ENCODE measurements at places on chromosomes 2 and 18.

DNA sequence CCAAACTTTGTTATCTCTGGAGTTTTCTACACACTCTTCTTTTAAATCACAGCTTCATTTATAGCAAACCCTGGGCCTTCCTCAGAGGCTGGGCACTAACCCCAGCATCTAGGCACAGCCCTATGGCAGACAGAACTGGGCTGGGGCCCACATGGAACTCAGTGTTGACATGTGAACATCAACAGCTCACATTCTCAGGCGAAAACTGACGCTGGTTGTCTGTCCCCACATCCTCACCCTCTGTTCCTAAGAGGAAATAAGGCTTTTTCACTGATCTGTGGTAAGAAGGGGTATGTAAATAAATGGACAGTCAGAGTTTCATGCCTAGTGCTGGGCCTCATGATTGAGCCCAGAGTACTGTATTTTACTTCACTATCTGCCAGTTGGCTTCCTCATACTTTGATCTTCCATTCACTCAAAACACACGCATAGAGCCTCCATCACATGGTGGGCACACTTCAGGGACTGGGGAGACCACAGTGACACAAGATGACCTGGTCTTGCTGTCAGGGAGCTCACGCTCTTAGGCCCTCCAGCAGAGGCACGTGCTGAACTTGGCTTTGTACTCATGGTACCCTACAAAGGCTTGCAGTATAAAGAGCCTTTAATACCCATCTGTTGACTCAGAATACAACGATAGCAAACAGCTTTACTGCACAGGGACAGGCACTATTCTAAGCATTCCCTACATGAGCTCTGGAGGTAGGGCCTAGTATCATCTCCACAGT is 43.0 kb downstream of the EFEMP1 start:
- no peak for DNase-seq

GRCh38 chr2:241666627-241667400 is 19.8 kb downstream of the DTYMK start:
- DNase-seq = no peak

GRCh38 chr2:170929686-170930050 is 615 bp downstream of the GORASP2 start:
- peak; percentile 50 for DNase-seq

DNA sequence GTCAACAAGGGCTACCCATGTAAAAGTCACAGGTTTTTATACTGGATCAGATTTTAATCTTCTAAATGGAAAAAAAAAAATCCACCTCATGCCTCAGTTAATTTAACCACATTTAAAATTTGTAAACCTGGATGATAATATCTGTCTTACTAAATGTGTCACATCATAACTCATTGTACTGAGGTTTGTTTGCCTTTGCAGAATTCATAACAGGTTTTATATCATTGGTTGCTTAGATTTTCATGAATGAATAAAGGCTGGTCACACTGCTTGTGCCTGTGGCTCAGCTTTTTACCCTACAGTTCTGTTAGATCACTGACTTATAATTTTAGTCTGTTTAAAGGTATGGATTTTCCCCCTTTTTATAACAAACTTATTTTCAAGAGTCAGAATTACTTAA is 48.9 kb downstream of the PSMD14 start:
- DNase-seq = no peak

- no peak for DNase-seq
Observed at GRCh38 chr18:68429841-68430240, 285.1 kb downstream of the TMX3 start.

GRCh38 chr2:212495046-212495445 is 43.6 kb downstream of the ERBB4 start:
- DNase-seq = no peak

- DNase-seq = no peak
Observed at GRCh38 chr18:39959839-39960238, 1995.2 kb upstream of the PIK3C3 start.

Measured in activated naive CD4-positive, alpha-beta T cell treated with Interleukin-2 at 50 U/mL for 16 hours (primary cell).